Right cardiac atrium (tissue), 5 donors: ENCODE measurements at places on chromosomes 6 and 20. TPM values are rescaled to one million over a fixed set of nuclear protein-coding genes. Genes with fewer than 3 reads are reported as not detected.

DNA sequence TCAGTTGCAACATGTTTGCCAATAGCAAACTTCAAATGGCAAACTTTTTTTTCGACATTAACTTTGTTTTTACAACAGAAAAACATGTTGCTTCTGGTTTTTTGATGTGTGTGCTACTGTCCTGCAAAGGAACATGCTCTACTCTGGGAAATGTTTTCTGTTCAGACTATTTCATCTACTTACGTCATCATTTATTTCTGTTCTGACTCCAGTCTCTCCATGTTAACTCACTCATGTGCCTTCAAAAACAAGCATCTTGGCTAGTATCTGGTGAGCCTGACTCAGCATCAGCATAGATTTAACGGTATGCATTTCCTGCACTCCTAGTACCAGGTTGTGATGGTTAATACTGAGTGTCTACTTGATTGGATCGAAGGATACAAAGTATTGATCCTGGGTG is 36.1 kb upstream of the MAP7 start:
- DNase-seq: no peak

GRCh38 chr6:2547355-2547754 is 203.4 kb downstream of the MYLK4 start:
- DNase-seq: no peak

GRCh38 chr6:125066140-125066539 is 87.4 kb upstream of the TPD52L1 start:
- no peak for DNase-seq

DNA sequence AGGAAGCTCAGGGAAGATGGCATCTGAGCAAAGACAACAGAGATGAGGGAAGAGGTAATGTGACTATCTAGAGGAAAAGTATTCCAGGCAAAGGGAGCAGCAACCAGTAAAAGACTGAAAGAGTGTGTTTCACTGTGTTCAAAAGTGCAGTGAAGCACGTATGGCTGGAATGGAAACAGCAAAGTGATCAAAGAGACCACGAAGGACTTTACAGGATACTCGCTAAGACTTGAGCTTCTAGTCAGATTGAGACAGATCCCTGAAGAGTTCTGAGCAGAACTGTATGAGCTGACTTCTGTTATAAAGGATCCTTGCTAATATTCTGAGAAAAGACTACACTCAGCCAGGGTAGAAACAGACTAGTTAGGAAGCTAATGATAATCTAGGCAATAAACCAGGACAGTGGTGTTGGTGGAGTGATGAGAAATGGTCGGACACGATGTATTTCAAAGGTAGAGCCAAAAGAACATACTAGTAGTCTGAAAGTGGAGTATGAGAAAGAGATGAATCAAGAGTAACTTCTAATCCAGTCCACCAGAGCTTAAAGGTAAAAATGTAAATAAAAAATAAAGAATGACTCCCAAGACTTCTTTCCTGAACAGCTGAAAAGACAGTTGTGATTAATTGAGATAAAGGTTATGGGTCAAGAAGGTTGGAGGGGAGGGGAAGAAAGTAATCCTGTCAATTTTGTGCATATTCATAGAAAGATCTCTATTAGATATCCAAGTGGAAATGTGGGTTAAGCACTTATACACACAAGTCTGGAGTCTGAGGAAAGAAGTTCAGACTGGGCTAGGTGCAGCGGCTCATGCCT is 14.2 kb downstream of the SEC63 start:
- DNase-seq: no peak

DNA sequence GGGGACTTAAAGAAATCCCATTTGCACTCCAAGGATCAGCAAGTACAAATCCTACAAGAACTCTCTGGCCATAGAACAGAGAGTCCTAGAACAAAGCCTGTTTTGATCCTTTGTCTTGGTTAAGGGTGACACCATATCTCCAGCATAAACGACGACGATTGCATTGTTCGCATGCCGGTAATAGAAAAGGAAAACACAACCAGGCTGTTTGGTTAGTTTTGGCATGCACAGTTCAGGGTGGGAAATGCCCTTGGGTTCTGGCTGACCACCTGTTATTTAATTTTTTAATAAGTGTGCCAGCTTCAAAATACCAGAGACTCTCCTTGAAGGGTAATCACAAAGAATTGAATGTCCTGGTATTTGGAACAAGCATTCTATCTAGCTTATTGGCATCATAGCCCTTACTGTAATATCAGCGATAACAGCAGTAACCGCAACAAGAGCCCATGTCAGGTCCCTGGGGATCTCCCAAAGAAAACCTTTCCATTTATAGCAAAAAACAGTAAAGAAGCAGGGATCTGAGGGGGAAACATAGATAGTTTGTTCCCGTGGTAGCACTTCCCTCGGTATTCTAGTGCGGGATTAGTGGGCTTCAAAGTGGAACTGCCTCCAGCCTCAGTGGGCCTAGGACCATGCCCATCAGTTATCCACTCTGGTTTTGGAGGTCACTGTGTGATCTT is 77.1 kb downstream of the TMEM170B start:
- DNase-seq: no peak

DNA sequence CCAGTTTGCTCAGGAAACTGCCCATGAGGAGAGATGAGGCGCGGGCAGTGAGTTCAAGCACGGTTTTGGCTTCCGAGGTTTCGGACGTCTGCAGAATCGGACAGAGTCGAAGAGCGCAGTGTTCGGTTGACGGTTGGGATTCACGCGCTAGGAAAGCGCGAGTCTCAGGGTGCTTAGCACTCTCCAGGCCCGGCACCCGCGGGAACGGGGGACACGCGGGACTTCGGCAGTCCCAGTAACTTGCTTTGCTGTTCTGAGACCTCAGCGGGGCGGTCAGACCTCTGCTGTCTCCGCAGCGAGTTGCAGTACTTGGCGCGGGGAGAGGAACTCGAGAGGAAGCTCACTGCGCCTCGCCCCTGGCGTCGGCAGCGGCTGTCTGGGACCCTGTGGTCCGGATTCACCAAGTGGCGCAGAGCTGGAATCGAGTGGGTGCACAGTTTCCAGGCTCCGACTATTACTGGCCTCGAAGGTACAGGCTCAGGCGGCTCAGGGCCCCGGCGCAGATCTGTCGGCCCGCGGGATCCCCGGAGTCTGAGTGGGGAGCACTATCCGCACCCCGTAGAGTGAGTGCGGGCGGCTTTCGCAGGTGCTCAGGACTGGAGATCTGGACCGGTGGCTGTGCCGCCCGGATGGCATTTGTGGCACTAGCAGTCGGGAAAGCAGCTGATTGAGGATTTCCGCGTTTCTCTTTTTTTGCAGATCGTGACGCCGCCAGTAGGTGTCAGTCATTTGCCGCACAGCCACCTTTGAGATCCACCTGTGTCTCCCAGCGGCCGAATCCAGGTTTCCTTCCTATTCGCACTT is at the start of gene POM121L2:
POM121L2 (minus strand) TSS at position 128 of the 804 bp plus-strand sequence; CDS start at position 25, 103 bp downstream.
- peak; percentile 49 for DNase-seq

- no peak for DNase-seq
These were observed 82.4 kb downstream of the GJA10 start for GRCh38 chr6:89976694-89977020.

DNA sequence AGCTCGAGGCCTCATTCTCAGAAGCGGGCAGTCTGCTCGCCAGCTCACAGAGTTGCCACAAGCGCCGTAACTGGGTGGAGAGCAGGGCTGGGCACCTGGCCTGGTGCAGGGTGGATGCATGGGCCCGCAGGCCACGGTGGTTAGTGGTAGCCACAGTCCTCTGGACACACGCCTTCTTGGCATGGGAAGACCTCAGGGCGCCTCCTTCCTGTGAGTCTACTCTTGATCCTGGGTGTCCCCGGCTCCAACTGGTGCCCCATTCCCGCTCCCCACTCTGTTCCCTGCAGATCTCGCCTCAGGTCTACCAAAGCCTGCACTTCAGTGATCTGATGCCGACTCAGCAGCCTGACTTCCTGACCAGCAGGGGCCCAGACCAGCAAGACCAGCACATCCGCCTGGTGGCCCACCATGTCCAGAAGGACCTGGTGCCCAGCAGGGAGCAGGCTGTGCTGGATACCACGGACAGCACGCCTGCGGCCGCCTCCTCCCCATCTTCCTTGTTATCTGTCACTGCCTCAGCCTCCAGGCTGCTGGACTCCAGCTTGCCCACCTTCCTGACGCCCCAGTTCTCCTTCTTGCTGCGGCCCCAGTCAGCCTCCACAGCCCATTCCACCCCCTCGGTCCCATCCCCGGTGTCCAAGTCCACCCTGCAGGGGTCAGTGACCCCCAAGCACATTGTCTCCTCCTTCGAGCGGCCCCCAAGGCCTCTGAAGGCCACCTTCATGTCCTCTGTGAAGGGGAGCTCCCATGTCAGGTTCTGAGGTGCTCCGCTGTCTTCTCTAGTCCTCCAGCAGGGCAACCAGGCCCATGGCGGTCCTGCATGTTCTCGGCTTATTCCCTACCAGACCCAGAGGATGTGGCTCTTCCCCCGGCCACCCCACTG is 43.1 kb downstream of the SUN5 start:
- DNase-seq: no peak

- DNase-seq: no peak
These were observed 168.2 kb downstream of the SAMD5 start for GRCh38 chr6:147676495-147677199.

- DNase-seq: no peak
These were observed 299.1 kb upstream of the PRDM1 start for GRCh38 chr6:105786890-105787655.

DNA sequence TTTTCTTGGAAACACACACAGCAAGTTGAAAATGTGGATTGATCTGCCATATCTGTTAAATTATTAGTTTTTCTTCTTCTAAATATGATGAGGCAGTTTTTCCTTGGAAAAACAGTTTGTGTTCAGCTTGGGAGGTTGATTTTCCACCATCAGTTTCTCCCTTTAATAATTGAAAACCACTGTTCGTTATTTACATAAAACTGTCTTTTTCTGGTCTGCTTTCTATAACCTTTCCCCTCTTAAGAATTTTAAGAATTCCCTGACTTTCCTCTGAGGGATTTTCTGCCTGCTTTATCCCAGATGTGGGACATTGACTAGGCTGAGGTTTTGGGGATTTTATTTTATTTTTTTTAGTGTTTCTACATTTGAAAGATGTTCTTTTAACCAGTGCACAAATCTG is 27.2 kb downstream of the DSE start:
- no peak for DNase-seq

GRCh38 chr20:6976106-6976900 is 208.8 kb downstream of the BMP2 start:
- DNase-seq: no peak

DNA sequence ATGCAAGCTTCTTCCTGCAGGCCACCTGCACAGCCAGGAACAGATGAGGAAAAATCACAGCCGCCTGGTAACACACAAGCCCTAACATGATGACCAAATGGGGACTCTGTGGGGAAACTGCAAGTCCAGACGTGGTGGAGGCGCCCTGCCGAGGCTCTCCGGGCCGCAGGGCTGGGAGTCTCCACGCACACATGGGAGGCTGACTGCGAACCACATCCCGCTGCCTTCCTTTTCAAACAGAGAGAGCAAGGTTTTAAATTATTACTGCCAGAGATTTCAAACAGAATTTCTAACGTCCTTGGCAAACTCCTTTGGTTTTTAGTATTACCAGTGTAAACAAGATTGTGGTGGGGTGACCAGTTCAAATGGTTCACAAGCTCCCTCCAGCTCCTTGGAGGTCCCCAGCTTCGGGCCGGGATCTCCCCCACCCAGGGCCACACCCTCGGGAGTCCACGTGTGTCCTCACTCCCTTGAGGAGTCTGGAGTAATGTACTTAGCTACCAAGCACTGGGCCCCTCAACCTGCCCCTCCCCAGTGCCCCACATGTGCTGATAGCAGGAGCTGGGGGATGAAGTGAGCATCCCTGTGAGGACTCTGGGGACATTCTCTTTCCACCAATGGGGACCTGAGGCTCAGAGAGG is 252.7 kb downstream of the TAF4 start:
- no peak for DNase-seq

DNA sequence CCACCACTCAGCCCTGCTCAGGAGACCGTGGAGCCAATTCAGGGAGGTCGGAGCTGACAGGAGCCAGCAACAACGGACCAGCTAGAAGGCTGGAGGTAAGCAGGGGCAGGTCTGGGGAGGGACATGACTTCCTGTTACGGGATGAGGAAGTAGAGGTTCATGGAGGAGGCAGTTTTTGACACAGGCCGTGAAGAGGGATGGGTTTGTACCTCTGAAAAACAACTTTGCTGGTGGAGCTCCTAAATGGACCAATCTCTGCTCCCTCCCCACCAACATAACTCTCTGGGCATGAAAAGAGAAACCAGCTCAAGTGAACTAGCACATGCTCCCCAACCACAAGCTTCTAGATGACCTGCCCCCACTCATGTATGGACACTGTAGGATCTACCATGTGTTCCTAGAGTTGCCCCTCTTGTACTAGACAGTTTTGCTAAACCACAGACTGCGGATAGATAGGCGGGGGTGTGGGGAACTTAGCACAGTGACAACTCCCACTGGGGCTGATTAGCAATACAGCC is 31.4 kb downstream of the RALGAPA2 start:
- DNase-seq: no peak

DNA sequence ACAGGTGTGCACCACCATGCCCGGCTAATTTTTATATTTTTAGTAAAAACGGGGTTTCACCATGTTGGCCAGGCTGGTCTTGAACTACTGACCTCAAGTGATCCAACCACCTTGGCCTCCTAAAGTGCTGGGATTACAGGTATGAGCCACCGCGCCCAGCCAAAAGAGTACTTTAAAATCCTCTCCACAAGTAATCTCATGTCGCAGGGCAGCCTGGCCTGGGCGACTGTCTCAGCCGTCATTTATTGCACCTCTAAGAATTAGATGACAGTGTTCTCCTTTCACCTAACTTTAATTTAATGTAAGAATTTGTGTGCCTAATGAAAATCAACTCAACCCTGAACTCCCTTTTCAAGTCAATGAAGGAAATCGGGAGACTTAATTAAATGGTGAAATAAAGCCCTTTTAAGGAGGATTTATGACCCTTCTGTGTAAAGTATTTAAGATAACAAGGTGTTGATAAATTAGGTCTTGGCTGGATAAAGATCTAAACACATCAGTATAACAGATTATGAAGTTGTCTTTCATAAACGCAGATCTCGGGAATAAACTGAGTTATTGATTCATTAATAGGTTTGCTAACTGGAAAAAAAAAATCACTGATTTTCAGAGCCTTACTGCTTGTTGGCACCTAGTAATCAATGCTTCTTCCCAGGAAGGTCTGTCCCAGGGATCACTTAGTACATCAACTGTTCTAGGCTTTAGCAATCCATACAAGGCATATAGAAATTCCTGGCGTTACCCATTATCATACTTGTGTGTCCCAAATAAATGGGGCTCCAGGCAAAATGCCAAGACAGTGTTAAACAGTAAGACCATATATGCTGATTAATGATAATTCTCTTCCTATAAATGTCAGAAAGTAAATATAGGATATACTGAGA is 209.3 kb downstream of the GMDS start:
- no peak for DNase-seq

DNA sequence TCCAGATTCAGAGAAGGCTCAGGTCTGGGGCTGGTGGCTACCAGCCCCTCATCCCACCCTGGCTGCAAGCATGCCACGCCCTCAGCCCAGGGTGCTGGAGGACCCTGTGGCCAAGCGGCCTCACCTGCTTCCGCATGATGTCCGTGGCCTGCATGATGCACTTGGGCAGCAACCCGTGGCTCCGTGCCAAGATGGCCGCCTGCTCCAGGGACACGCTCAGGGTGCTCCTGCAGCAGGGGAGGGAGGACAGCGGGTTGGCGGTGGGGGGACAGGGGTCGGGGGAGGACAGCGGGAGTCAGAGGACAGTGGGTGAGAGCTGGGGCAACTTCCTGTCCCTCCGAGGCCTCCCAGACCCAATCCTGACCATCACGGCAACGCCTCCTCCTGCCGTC is 200.1 kb downstream of the PREX1 start:
- DNase-seq: no peak

GRCh38 chr6:149925253-149925973 is 2.5 kb upstream of the RAET1G start:
- DNase-seq: peak; percentile 70

- DNase-seq: peak; percentile 38
These were observed 82.6 kb downstream of the SLC22A3 start for GRCh38 chr6:160430751-160431150.

Gene SMIM8
- 14.8 TPM for total RNA-seq

Gene LAMA5
- 88.6 TPM for total RNA-seq

Gene GNMT
- 0.78 TPM for total RNA-seq
